ENCODE measurements at places on chromosomes 2 and 18.

DNA sequence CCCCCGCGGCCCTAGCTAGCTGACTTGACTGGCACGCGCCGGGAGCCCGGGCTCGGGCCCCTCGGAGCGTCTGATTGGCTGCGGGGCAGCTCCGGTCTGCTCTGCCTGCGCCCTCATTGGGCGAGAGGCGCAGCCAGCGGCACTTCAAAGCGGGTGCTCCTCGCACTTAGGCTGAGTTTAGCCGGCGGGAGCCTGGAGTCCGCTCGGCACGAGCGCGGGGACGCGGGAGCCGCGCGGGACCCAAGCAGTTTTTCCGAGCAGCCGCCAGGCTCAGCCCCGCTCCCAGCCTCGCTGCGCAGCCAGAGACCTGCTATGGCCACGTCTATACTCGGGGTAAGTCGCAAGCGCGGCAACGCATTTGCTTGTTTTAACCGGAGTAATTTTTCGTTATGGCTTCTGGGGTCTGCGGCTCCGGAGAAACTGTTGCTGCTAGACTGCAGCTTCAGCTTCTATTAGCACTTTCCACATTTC, at the start of gene SP9:
Gene SP9 (plus strand): TSS at position 174 of the 471 bp plus-strand sequence. CDS start 139 bp downstream, at position 313.
- no peak for DNase-seq

DNA sequence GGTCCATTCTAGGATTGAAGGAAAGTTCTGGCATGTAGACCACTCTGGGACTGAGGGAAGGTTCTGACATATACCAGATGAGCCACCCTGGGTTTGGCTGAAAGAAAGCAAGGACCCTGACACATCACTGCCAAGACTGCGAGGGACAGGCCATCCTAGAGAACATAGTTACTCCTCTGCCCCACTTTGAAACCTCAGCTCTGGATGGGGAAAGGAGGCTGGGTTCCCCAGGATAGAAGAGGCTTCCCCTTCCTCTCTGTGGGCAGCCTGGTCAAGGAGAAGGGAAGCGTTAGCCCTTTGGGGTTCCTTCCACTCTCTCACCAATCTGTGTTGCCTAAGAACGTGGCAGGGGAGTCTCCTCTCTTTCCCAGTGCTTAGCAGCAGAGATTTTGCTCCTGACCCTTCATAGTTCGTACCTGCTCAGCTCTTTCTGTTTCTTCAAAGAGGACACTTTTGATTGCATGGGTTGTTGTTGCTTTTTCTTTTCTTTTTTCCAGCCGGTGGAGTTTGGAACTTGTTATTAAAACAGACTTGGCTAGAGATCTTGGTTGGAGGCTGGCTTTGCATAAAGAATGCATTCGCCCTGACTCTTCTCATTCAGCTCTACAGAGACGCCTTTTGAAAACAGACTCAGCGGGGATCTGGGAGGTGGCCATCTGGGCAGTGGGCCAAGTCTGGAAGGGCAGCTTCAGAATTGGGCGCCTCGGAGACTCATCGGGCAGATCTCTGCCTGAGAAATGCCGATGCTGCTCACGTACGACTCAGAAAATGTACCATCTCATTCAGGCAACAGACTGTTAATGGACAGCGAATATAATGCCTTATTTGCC, 166.1 kb downstream of the CLIP4 start:
- peak; percentile 91 for DNase-seq

GRCh38 chr2:177313162-177313781, 48.7 kb upstream of the NFE2L2 start:
- DNase-seq, result no peak

GRCh38 chr2:186485576-186485870, 537 bp upstream of the ZC3H15 start:
- DNase-seq, result peak; percentile 5

GRCh38 chr2:190819840-190820301, 60.8 kb upstream of the GLS start:
- no peak for DNase-seq

DNA sequence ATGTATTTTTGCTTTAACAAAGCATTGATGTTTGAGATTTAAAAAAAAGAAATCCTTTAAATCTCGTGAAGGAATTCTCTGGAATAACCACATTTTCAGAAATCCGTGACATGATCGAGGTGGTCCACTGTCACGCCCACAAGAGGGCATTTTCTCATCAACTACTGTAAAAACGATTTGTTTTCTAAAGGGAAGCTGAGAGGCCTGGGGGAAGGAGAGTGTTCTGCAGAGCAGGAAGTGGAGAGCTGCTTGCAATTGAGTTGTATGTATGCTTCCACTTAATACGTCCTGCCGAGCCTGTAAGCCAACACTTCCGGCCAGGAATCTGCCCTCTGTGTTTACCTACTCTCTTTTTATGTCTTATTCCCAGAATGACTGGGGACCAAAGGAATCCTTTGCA, 19.4 kb downstream of the KLHL29 start:
- DNase-seq, result no peak

- DNase-seq, result no peak
Observed at GRCh38 chr2:45168711-45169338, 159.6 kb upstream of the SIX2 start.

DNA sequence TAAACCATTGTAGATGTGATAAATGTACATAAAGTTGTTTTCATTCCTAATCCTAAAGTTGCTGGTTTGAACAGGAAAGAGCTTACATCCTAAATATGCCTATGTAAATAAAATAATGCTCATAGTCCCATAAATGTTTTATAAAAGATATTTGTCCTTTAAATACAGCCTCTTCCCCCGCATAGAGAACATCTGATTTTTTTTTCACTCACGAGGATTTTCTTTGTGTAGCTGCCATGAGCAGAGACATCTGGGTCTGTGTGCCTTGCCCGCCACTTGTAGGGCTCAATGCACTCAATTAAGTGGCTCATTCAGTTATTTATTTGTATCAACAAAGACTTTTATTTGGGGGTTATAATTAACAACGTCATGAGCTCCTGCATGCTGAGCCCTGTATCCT, 72.8 kb downstream of the SOWAHC start:
- no peak for DNase-seq

- no peak for DNase-seq
Observed at GRCh38 chr2:215830304-215830703, 183.0 kb downstream of the MREG start.
